Karpas-422 (cell line): ENCODE measurements at places on chromosomes 6 and 20. TPM values are rescaled to one million over a fixed set of nuclear protein-coding genes. Genes with fewer than 3 reads are reported as not detected.

ZDHHC14 gene
- 0.18 and 1.1 TPM in 2 replicates for total RNA-seq

HLA-DOB gene
- 77.3 and 91.6 TPM in 2 replicates for total RNA-seq

DNMT3B gene
- total RNA-seq, result 0.63 and 1.0 TPM in 2 replicates

DEF6 gene
- total RNA-seq, result 31.3 and 69.9 TPM in 2 replicates

ABHD16B gene
- total RNA-seq, result not detected in 2 replicates

TMEM200A gene
- total RNA-seq, result not detected in 2 replicates

FAM209B gene
- total RNA-seq, result 0.60 TPM in 1 of 2 replicates, not detected in the other

DNA sequence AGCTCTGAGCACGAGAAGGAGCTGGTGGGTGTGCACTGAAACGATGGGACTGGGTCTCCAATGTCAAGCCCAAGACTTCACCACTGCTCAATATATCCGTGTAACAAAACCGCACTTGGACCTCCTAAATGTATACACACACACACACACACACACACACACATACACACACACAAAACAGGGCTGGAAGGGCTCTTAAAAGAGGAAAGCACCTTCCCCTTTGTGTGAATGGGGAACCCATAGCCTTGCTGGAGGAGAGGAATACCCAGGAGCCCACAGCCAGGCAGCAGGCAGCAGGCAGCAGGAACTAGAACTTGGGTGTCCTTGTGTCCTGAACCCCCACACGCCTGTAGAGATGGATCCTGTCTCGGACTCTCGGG is 29.8 kb downstream of the TGM2 start:
- no peaks in the 10 kb centered on the region for H3K4me1 ChIP-seq
- no peak overlapping the region for H3K4me3 ChIP-seq
- no peaks in the 10 kb centered on the region for H3K36me3 ChIP-seq
- no peak overlapping the region for H3K27ac ChIP-seq
- no peak for DNase-seq

DNA sequence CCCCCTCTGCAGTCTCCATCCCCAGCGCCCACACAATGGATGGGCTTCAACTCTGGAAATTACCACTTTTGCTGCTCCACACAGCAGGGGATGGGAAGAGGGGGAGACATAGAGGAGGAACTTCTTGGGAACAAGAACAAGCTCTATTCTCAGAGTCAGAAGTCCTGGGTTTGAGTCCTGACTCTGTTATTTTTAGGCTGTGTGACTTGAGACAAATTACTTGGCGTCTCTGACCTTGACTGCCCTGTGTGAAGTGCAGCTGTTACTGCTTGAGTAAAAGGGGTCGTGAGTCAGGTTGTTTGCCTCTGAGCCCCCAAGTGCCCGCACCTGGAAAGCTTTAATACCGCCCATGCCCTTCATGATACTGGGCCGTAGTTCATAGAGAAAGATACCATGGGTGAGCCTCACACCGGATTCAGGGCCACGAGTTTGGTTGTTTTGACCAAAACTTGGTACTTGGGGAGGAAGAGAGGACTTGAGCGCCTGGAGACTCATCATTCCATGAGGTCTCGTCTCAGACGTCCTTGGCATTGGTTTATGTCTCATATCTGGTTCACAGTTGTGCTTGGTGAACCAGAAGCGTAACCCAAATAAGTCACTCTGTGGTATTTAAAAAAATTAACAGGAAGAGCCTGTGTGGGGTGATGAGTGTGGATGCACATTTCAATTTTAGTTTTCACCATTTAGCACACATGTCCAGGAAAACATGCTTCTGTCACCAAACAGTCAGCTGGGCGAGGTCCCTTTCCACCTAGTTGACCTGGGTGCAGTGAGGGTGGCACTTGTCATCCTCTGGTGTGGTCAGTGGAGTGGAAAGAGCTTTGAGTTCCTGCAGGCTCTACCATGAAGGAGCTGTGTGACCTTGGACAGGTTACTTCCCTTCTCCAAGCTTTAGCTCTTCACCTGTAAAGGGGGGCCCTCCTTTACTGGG is 75.6 kb downstream of the CDC5L start:
- no peak overlapping the region for H3K27ac ChIP-seq
- H3K4me3 ChIP-seq, result no peak overlapping the region
- H3K4me1 ChIP-seq, result no peaks in the 10 kb centered on the region
- H3K36me3 ChIP-seq, result no peaks in the 10 kb centered on the region
- no peaks in the 10 kb centered on the region for H3K27me3 ChIP-seq

DNA sequence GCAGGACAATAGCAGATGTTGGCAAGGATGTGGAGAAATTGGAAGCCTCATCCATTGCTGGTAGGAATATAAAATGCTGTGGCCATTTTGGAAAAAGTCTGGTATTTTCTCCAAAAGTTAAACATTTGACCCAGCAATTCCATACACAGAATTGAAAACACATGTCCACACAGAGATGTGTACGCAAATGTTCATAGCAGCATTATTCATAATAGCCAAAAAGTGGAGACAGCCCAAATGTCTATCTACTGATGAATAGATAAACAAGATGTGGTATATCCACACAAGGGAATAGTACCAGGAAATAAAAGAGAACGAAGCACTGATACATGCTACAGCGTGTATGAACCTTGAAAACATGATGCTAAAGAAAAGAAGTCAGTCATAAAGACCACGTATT is 40.5 kb downstream of the CFAP61 start:
- H3K4me3 ChIP-seq, result no peak overlapping the region
- no peaks in the 10 kb centered on the region for H3K27me3 ChIP-seq
- H3K4me1 ChIP-seq, result no peaks in the 10 kb centered on the region
- no peaks in the 10 kb centered on the region for H3K36me3 ChIP-seq

DNA sequence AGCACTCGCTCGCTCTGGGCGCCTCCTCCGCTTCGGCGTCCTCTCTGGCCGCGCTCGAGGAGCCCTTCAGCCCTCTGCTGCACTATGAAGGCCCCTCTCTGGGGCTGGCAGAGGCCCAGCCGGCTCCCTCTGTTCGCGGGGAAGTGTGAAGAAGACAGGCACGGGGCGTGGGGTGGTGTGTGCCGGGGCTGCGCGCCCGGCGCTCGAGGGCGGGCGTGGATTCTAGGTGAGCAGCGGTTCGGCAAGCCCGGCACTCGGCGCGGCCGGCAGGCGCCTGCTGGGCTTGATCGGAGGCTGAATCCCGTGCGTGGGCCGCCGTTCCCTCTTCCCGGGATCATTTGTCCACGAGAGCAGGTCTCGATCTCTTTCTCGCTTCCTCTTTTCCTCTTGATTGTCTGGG is 153.0 kb downstream of the SLC35B3 start:
- no peaks in the 10 kb centered on the region for H3K36me3 ChIP-seq
- no peak overlapping the region for H3K27ac ChIP-seq
- no peak overlapping the region for H3K4me3 ChIP-seq
- H3K4me1 ChIP-seq, result no peaks in the 10 kb centered on the region
- DNase-seq, result no peak
- no peaks in the 10 kb centered on the region for H3K27me3 ChIP-seq

DNA sequence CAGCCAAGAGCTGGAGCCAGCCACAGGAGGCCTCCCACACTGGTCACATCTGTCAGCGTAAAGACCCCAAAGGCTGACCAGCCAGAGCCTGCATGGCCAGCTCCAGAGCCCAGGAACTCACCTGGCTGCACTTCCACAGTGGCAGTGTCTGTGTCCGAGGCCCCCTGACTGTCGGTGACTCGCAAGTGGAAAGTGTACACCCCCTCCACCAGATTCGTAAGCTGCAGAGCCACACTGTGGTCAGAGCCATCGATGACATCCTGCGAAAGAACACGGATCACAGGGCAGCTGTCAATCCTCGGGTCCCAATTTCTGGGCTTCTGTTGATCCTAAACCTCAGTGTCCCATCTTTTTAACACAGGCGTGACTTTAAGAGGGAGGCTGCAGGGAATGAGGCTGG is 69.3 kb downstream of the ALDH5A1 start:
- no peak overlapping the region for H3K4me3 ChIP-seq
- DNase-seq, result no peak
- no peaks in the 10 kb centered on the region for H3K4me1 ChIP-seq
- H3K27me3 ChIP-seq, result no peaks in the 10 kb centered on the region
- no peak overlapping the region for H3K27ac ChIP-seq

GRCh38 chr6:11328613-11329247 is 96.3 kb upstream of the NEDD9 start:
- peaks cover 11% of the 10 kb centered on the region for H3K4me1 ChIP-seq
- H3K36me3 ChIP-seq, result no peaks in the 10 kb centered on the region
- no peaks in the 10 kb centered on the region for H3K27me3 ChIP-seq

GRCh38 chr6:130694606-130695005 is 132.6 kb upstream of the SMLR1 start:
- DNase-seq, result no peak
- no peaks in the 10 kb centered on the region for H3K4me1 ChIP-seq
- H3K36me3 ChIP-seq, result no peaks in the 10 kb centered on the region
- H3K27ac ChIP-seq, result no peak overlapping the region

DNA sequence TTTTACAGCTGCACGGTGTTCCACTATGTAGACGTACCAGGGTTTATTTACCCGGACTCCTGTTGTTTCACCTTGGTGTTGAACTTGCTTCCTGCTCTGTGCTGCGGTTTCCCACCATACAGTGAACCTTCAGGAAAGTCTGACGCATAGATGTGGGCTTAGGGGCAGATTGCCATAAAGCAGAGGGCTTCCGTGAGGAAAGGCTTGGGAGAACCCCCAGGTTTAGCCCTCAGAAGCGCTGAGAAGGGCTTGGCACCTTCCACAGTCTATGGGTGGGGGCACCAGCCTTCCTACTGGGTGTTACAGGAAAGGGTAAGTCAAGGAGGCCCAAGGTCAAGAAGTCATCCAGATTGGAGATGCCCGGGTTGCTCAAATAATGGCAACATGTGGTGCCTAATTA is 19.2 kb upstream of the MRPS18A start:
- H3K4me1 ChIP-seq, result peaks cover 67% of the 10 kb centered on the region
- no peak for DNase-seq
- H3K27ac ChIP-seq, result no peak overlapping the region
- H3K4me3 ChIP-seq, result no peak overlapping the region
- no peaks in the 10 kb centered on the region for H3K27me3 ChIP-seq

GRCh38 chr6:131129689-131130553 is 5.3 kb upstream of the AKAP7 start:
- H3K4me3 ChIP-seq, result no peak overlapping the region
- H3K27ac ChIP-seq, result no peak overlapping the region
- no peaks in the 10 kb centered on the region for H3K36me3 ChIP-seq
- DNase-seq, result no peak

DNA sequence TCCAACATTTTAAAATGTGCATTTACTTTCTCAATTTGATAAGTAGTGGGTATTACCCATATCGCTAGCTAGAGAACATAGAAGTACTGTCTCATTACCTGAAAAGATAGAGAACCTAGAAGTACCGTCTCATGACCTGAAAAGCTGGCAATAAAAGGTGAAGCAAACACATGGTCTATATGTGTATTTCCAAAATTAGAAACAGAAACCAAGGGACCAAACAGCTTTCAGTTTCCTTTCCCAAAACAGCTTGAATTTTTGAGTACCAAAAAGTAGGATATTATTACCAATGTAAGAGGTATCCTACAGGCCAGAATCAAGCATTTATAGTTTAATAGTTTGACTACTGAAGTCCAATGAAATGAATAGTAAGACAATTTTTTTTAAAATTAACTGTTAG is 77.2 kb downstream of the KIF13A start:
- no peaks in the 10 kb centered on the region for H3K36me3 ChIP-seq
- H3K27me3 ChIP-seq, result no peaks in the 10 kb centered on the region
- no peak for DNase-seq
- no peak overlapping the region for H3K4me3 ChIP-seq

- no peaks in the 10 kb centered on the region for H3K27me3 ChIP-seq
- no peaks in the 10 kb centered on the region for H3K36me3 ChIP-seq
- H3K4me3 ChIP-seq, result no peak overlapping the region
- H3K4me1 ChIP-seq, result peaks cover 6% of the 10 kb centered on the region
Measured at GRCh38 chr20:63177134-63177784, 38.7 kb downstream of the YTHDF1 start.
